Activated CD4-positive, alpha-beta T cell treated with anti-CD3 and anti-CD28 coated beads for 24 hours (primary cell): ENCODE measurements at places on chromosomes 11 and 22.

DNA sequence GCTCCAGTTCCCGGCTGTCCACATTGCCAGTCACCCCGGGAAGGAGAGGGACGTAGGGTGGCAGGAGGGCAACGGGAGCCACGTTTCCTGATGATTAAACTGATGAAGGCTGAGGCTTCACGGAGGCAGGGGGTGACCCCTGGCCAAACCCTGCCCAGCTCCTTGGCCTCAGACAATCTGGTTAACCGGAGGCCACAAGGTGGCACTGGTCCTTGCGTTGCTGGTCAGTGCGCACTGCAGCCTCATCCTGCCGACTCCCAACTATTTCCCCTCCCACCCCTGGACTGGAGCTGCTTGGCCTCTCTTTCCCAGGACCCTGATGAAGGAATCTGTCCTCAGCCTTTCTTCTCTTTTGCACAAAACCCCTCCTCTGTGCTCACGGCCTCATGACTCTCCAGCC lies 75.3 kb downstream of the PDE2A start:
- no peak for DNase-seq

- no peak for DNase-seq
These were observed 4.6 kb upstream of the CCDC188 start for GRCh38 chr22:20155330-20156041.

DNA sequence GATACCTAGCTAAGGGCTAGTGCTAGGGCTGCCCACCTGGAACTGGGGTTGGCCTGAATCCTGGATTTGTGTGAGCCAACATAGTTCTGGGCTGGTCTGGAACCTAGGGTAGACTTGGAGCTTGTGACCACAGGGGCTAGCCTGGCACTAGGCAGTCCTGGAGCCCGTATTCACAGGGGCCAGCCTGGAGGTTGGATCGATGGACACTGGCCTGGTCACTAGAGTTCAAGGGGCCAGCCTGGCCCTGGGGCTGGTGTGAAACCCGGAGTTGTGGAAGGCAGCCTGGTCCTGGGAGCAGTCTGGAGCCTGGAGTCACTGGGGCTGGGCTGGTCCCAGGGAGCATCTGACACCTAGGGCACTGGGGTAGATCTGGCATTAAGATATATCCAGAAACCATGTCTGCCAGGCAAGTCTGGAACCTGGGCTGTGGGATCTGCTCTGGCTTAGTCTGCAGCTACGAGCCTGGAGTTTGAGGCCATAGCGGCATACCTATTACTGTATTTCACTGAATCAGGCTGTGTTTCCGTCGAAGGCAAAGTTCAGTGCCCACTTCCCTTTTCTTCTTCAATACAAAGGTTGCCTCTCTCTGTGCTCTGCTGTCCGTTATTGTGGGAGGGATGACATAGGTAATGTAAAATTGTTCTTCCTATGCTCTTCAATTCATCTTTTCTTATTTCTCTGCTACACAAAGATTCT lies 9.1 kb upstream of the GLYATL1B start:
- no peak for DNase-seq

- DNase-seq, result no peak
These were observed 39.9 kb downstream of the OR2AT4 start for GRCh38 chr11:75056814-75057213.

DNA sequence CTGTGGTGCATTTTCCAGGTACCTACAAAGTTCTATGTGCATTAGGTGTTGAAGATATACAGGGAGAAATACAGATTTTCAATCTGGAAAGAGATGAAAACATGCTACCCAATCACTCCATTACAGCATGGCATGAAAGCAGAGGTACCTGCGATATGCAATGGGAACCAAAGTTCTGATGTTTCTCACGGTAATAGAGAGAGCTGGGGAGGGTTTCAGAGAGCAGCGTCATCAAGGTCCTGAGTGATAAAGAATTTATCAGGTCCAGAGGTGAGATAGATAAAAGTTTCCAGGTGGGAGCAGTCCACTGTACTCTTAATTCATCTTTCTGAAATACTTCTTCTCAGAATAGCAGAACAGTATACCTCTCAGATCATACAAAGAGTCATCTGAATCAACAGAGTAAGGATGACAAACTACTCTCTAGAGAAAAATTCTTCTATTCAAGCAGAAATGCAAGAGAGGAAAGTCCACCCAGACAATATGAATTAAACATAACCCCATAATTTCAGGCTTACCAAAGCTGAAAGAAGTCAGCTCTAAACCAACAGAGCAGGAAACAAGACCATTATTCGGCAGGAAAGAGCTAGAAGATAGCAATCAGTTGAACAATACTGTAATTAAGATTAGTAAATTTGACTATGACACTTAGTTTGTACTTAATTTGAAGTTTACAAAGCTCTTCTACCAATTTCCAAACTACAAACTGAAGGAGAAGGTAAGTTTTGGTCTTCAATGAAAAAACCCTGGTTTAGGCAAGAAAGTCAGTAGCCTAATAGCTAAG lies 12.8 kb downstream of the CTSC start:
- no peak for DNase-seq

DNA sequence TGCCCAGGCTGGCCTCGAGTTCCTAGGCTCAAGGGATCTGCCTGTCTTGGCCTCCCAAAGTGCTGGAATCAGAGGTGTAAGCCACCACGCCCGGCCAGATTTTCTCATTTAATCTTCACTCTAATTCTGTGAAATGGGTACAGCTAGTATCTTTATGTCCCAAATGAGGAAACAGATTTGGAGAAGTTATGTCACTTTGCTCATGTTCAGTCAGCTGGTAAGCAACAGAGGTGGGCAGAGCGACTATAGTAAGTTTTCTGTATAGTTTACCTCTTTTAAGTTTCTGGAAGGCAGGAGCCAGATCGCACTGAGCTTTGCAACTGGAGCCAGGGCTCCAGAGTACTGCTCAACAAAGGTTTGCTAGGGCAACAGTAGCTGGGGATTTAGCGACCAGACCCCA lies 33.2 kb downstream of the RCOR2 start:
- no peak for DNase-seq

- DNase-seq, result no peak
These were observed 17.3 kb upstream of the INSC start for GRCh38 chr11:15097411-15097810.

- no peak for DNase-seq
These were observed 29.7 kb upstream of the TMPRSS4 start for GRCh38 chr11:118046964-118047700.

DNA sequence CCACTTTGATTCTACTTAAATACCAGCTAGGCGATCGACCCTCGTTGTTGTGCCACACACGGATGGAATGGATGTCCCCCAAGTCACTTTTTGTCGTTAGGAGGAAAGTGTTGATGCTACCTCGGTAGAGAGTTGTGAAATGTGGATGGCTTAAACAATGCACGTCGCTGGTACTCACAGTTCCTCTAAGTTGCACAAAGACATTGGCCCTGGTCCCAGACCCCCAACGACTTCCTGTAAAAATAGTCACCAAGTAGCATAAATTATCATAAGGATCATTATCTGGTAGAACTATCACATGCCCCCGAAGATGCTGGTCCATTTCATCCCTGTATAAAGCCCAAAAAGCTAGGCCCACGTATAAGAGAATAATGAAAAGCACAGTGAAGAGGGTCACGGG lies 3.8 kb downstream of the PKDREJ start:
- DNase-seq, result no peak

GRCh38 chr11:75105462-75105925 lies 8.8 kb upstream of the OR2AT4 start:
- no peak for DNase-seq

DNA sequence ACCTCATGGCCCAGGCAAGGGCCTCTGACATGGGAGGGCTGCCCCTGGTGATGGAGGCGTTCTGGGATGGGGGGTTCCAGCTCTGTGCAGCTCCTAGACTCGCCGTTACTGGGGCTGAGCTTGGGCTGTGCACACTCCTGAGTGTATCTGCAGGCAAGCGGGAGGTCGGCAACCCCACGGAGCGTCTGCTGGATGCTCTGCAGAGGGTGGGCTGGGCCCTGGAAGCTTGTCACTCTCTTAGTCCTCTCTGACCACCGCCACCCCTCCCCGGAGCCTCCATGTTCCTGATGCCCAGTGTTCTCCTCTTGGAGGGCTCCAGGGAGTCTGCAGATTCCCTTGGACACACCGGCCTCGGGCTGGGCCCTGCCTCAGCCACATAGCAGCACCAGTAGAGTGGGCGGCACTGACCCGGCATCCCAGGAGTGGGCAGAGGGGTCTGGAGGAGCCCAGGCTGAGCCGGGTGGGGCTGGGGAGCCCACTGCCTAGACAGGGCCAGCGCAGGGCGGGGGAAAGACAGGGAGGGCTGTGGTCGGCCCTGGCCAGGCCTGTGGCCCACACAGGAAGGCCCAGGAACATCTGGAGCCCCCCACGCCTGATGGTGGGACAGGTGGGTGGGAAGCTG lies 20.6 kb upstream of the MUC5B start:
- DNase-seq, result no peak

DNA sequence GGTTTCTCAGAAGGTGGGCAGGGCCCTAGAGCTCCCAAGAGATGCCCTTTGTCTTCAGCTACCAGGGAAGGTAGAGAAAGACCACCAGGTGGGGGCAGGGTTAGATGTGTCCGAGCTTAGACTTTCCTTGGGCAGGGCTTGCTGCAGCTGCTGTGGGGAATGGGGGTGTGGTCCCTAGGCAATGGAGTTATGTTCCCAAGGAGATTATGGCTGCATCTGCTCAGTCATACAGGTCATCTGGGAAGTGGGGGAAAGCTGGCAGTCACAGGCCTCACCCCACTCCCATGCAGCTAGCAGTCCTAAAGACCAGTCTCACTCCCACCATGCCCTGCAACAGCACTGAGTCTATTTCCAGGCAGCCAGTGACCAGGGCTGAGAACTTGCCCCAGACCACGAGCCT lies 29.5 kb downstream of the MMP27 start:
- DNase-seq, result no peak

GRCh38 chr22:38570779-38571364 lies 889 bp upstream of the DMC1 start:
- no peak for DNase-seq

DNA sequence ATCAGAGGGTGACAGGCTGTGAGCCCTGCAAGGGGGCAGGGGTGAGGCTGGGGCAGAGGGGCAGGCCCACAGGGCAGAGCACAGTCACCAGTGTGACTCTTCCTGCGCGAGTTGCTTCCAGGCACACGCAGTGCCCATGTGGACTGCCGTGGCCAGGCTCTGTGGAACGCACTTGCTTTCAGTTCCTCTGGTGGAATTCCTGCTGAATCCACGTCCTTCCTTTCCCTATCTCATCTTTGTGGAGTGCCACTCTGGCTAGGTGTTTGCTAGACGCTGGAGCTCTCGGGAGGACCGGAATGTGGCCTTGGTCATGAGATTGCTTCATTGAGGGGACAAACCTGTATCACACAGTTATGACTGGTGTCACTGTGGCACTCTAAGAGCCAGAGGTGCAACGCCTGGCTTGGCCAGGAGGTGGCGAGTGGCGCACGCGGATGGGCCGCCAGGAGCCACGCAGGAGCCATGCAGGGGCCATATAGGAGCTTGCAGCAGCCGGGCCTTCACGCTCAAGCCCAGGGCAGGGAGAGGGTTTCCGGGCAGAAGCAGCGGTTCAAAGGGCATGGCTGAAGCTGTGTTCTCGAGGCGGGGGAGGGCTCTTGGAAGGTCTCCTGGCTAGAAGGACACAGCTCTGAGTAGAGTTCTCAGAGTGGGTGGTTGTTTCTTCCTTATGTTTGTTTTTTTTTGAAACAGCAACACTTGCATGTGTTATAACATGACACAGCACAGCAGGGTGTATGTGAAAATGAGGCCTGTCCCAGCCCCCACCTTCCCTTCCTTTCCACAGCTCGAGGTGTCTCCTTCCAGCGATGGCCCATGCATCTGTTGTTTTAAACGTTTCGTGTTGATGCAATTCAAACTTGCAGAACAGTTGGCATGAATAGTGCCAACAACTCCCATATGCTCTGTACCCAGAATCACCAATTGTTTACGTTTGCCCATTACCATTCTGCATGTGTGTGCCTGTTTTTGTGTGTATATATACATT lies 36.2 kb downstream of the TBC1D22A start:
- peak; percentile 67 for DNase-seq

- no peak for DNase-seq
These were observed 765.4 kb downstream of the BRD1 start for GRCh38 chr22:49062155-49062801.

DNA sequence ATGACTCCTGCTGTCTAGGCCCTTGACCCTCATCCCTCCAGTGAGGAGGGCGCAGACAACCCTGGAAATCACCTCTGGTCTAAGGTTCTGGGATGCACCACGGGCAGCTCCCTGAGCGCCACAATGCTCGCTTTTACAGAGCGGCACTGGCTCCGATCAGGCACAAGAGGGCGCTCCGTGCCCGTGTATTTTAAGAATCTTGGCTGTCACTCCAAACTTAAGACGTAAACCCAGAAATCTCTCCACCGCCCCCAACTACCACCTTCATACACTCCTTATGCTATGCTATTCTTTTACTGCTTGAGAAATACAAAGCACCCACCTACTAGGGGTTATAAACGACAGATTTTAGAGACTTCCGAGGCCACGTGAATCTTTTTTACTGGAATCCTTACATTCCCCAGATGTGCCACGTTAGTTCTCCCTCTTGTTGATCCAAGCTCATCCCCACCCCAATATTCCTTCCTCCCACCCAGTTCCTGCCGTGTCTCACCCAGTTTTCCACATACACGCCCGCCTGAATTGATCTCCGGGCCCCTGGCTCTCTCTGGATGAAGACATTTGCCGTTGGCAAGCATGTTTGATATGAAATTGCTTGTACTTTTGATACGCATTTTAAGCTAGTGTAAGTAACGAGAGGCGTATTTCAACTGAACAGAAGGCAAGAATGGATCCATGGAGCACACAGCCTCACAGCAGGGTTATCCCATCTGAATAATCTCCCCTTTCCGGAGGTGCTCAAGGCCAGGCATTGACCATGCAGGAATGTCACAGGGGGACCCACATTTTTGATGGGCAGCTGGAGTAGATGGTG lies 453.5 kb downstream of the OPCML start:
- DNase-seq, result no peak

GRCh38 chr22:49907807-49908206 lies 10.4 kb downstream of the ALG12 start:
- no peak for DNase-seq

- no peak for DNase-seq
These were observed 2.9 kb upstream of the ASCL2 start for GRCh38 chr11:2273311-2273710.

- DNase-seq, result no peak
These were observed 135.6 kb upstream of the ZC3H12C start for GRCh38 chr11:109957601-109958000.

- no peak for DNase-seq
These were observed 104.3 kb downstream of the VPREB1 start for GRCh38 chr22:22348815-22349454.

- DNase-seq, result no peak
These were observed 580.5 kb upstream of the CHORDC1 start for GRCh38 chr11:90803366-90803765.

DNA sequence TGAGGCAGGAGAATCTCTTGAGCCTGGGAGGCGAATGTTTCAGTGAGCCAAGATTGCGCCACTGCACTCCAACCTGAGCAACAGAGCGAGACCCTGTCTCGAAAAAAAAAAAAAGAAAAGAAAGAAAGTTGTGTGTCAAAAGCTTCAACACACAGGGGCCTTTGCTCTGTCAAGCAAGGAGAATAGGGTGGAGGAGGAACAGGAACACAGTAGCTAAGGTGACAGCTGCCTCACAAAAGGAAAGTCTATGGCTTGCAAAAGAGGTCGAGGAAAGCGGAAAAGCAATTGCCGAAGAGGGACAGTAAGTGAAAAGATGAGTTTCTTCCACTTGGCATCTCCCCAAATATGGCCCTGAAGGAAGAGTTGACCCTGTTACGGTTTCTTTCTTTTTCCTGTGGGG lies 26.5 kb upstream of the TMA7B start:
- DNase-seq, result no peak

- no peak for DNase-seq
These were observed 18.4 kb downstream of the RTL6 start for GRCh38 chr22:44479662-44480061.

GRCh38 chr22:47808886-47809620 lies 1046.6 kb downstream of the TBC1D22A start:
- DNase-seq, result no peak
